ENCODE measurements at places on chromosomes 4 and X.

DNA sequence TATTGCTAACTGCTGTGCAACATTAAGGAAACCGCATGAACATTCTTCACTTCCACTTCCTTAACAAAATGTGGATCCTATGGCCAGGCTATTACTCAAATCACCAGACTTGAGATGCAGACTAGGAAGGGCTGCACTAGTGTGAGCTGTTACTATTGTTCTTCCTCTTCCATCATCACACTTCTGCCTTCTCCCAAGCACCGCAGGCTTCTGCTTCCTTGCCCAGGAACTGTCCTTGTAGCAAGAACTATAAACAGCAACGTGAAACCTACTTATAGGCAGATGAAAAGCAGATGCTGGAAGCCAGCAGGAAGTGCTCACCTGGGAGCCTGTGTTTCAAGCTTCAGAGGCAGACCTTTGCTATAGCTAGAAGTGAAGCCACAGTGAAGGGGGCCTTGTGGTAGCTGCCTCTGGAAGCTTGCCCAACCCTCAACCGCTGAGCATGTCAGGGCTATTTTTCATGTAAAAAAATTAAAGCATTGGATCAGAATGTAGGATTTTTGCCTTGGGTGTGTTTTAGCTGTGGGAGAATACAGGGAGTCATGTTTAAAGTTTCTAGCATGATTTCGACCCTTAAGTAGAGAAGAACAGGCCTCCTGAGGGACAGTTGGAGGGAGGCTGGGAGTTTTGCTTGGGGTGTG, 43.9 kb downstream of the CLNK start:
- DNase-seq, result no peak

DNA sequence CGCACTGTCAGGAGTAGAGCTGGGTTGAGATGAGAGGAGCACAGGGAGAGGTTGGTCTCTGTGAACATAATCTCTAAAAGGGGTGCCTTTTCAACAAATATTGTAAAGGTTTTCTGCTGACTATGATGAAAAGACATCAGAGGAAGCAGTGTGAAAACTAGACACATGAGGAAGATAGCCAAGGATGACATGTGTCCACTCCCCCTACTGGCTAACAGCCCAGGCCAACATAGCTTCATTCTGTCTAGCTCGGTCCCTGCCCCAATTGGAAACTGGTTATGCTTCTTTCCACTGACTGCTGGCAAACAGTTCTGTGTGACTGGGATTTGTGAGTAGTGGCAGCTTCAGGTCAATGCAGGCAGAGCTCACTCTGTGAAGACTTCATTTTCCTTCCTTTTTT, 115.4 kb upstream of the ESX1 start:
- DNase-seq, result peak; percentile 7

- DNase-seq, result no peak
These were observed 21.4 kb downstream of the PLAC1 start for GRCh38 chrX:134636851-134637250.

GRCh38 chrX:27078371-27078770, 384.8 kb downstream of the PPP4R3C start:
- no peak for DNase-seq

DNA sequence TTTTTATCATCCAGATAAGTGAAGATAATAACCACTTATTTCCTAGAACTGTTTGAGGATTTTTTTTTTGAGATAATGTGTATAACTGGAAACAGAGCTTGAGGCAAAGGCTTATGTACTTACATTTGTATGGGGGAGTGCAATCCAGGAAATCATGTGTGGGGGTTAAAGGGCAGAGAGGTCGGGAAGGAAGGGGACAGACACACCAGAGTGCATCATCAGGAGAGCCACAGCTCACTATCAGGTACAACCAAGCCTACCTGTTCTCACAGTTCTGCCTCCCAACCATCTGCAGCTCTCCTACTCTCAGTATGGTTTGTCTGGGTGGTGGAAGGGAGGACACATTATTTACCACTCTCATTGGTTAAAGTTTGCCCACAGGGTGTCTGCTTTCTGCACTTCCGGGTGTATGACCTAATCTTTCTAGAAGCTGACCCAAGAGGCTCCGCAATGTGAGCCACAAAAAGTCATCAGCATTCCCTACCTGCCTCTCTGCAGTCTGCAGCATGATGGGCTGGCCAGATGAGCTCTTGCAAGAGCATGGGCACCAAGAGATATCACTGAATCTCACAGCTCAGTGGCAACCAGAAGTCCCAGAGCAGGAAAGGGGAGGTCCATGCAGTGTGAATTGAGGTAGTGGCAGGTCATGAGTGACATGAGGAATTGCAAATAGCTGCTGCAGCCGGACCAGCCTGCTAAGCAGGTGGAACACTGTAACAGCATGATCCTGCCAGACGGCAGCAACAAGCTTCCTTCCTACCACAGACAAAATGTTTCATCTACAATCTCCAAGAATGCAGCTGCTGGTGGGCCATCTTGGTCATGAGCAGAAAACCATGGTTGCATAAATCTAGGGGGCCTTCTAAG, 36.9 kb upstream of the SPRY1 start:
- no peak for DNase-seq

DNA sequence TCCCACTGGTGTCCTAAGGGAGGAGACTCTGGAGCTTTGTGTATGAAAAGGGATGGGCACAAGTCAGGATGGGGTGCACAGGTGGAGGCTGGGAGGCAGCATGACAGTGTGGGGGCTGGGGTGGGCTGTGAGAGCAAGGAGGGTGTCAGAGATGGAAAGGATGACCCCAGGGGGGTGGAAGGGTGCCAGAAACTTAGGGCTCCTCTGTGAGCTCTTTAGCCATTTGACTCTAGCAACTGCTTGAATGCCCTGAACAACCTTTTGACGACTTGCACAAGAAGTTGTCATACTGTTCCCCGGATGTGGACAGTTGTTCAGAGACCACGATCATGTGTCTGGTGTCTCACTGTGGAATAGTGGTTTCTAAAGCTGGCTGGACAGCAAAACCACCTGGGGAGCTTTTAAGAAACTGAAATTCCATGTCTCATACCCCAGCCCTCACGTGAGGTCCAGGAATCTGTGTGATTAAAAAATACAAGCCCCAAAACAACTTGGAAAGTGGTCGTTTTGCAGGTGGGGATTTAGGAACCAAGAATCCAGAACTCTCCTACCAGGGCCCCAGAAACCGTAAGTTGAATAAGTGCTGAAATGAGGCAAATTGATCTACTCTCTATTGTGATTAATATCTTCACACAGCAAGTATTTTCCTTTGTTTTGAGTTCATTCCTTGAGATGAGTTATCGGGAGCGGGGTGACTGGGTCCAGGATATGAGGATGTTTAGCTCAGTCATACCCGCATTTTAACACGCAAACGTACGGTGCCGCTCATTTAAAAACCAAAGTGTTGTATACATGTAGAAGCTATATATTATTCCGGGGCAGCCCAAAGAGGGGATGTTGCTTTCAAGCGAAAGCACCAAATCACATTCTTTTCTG, 3.4 kb downstream of the RHOH start:
- DNase-seq, result peak; percentile 77

GRCh38 chr4:147836807-147837206, 104.9 kb downstream of the ARHGAP10 start:
- no peak for DNase-seq

DNA sequence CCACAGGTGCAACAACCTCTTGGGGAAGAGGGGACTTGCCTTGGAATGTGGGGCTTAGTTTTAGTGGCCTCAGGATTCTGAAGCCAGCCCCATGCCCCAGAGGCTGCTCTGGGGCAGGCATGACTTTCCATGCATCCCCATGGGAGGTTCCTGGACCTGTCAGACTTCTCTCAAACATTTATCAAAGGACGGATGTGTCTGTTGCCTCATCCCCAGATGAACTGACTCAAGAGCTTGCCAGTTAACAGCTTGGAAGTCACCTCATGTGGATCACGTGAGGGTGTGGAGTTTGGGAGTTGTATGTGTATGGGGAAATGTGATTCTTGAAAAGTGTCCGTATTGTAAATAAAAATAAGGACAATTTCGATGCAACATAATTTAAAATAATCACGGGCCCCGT, 341.5 kb downstream of the ARHGAP10 start:
- no peak for DNase-seq

- DNase-seq, result no peak
These were observed 129.0 kb downstream of the ARAP2 start for GRCh38 chr4:36115312-36115711.

- no peak for DNase-seq
These were observed 102.7 kb downstream of the TRAM1L1 start for GRCh38 chr4:116982656-116983055.

DNA sequence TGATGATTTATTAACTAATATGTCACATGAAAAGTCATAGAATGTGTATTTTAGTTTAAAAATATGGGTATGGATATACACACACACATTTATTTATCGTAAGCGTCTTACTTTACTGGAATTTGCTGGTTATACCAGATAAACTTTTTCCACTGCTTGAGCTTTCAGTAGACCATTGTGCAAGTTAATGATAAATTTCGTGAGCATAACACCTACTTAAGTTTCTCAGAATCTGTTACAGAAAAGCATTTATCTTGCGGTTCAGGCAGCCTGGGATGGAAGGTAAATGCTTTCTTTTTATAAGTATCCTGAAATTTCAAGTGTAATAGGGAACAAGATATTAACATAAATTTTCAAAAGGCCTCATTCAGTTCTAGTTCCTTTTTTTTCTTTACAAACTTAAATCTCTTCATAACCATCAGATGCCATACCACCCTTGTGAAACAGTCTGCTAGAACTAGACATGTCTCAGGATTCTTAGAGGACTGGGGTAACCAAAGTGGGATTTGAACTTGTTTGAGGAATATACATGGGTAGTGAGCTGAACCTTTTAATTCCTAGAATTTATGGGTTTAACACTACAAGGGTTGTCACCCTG, 27.7 kb downstream of the ATP7A start:
- no peak for DNase-seq

GRCh38 chr4:54695788-54696187, 38.0 kb downstream of the KIT start:
- DNase-seq, result no peak

DNA sequence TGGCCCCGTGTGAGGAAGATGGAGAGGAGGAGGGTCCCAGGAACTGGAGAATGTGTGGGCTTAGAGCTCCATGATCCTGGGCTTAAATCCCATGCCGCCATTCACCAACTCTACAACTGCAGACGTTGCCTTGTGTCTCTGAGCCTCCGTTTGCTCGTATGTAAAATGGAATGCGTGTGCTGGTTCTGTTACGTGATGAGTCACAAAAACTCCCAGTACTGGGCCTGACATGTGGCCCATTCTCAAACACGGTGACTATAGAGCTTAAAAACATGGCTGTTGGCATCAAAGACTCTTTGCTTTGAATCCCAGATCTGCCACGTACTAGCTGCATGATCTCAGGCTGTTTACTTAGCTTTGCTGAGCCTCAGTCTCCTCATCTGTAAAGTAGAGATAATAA, 13.0 kb upstream of the AFAP1 start:
- DNase-seq, result no peak

DNA sequence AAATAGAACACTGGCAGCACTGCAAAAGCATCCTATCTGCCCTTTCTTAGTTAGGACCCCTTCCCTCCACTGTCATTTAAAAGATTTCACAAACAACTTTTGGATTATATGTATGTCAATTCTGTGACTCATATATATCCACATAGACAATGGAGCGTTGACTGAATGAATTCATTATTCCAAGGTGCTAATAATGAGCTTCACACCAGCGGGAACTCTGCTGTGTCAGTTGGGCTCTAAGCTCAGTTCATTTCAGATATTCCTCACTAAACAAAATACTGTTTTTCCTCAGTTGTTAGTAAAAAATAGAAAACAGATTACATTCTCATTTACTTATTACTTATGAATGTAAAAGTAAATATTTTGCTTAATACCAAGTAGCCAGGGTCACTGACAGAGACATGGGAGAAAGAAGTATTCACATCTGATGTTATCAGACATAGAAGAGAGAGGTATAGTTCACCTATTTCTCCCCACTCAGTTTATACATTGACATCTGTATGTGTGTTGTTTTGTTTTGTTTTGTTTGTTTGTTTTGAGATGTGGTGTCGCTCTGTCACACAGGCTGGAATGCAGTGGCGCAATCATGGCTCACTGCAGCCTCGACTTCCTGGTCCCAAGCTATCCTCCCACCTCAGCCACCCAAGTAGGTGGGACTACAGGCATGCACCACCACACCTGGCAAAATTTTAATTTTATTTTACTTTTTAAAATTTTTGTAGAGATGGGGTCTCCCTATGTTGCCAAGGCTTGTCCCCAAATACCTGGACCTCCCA, 10.9 kb downstream of the NFKB1 start:
- no peak for DNase-seq

DNA sequence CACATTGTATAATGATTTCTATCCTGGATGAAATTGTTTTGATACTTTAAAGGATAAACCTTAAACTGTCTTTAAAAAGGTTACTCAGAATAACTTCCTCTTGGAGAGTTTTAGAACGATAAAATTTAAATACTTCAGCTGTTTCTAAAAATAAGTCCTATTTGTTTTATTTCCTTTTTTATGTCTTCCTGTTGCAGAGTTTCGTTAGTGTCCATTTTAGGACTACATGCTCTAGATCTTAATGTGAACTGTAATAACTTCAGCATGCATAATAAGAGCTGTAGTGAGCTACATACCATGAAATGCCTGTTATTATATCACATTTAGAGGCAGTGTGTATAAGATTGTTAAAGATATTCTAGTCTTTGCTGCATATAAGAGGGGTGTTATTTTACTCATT, 14.6 kb downstream of the ATP10D start:
- no peak for DNase-seq

Data from H4 (cell line).